ENCODE measurements at places on chromosomes 5 and 9. TPM values are rescaled to one million over a fixed set of nuclear protein-coding genes. Genes with fewer than 3 reads are reported as not detected.

SERF1A gene
- total RNA-seq, result 6.6 TPM

PCDHB7 gene
- total RNA-seq, result 3.3 TPM

PTBP3 gene
- 32.1 TPM for total RNA-seq

NEUROG1 gene
- total RNA-seq, result not detected

BSPRY gene
- 2.6 TPM for total RNA-seq

TUSC1 gene
- 20.7 TPM for total RNA-seq

SLCO4C1 gene
- total RNA-seq, result 1.0 TPM

GPR150 gene
- total RNA-seq, result not detected

PCDHA13 gene
- 0.31 TPM for total RNA-seq

COL23A1 gene
- 5.4 TPM for total RNA-seq

FAM153A gene
- total RNA-seq, result 1.0 TPM

ADAM19 gene
- 16.5 TPM for total RNA-seq

MYMK gene
- 18.3 TPM for total RNA-seq

TSPAN17 gene
- total RNA-seq, result 20.5 TPM

BAAT gene
- total RNA-seq, result 0.41 TPM

POLK gene
- 62.9 TPM for total RNA-seq

C9orf50 gene
- total RNA-seq, result not detected

OCLN gene
- 8.0 TPM for total RNA-seq

GLRA1 gene
- not detected for total RNA-seq

IFNK gene
- not detected for total RNA-seq

LCN6 gene
- total RNA-seq, result not detected

FOXD4 gene
- total RNA-seq, result not detected

CCDC192 gene
- total RNA-seq, result 0.31 TPM

PFN3 gene
- not detected for total RNA-seq

KCNV2 gene
- total RNA-seq, result not detected

TNFSF8 gene
- total RNA-seq, result 1.2 TPM

RETREG1 gene
- 160 TPM for total RNA-seq

DMXL1 gene
- total RNA-seq, result 91.3 TPM

MARVELD2 gene
- total RNA-seq, result 3.2 TPM

SLCO6A1 gene
- not detected for total RNA-seq

FSD1L gene
- 28.2 TPM for total RNA-seq

ADGRD2 gene
- not detected for total RNA-seq

AFAP1L1 gene
- 121 TPM for total RNA-seq

CDKN2A gene
- not detected for total RNA-seq

TMOD1 gene
- 103 TPM for total RNA-seq

HSPA5 gene
- 122 TPM for total RNA-seq

CSF2 gene
- not detected for total RNA-seq

SELENOP gene
- total RNA-seq, result 185 TPM

IFNB1 gene
- not detected for total RNA-seq

LCN10 gene
- total RNA-seq, result not detected

ADAMTS13 gene
- 4.2 TPM for total RNA-seq

HAND1 gene
- total RNA-seq, result not detected

ZDHHC12 gene
- total RNA-seq, result 4.1 TPM

GABRP gene
- total RNA-seq, result 7.2 TPM

PHYHD1 gene
- 26.0 TPM for total RNA-seq

TSSK1B gene
- total RNA-seq, result not detected

IFNA21 gene
- not detected for total RNA-seq

RASGEF1C gene
- total RNA-seq, result 4.8 TPM

Data from tongue (tissue), 3 donors.